Liver (tissue), 10 donors: ENCODE measurements at places on chromosomes 16 and 17. TPM values are rescaled to one million over a fixed set of nuclear protein-coding genes. Genes with fewer than 3 reads are reported as not detected.

- DNase-seq: no peak
These were observed 28.3 kb downstream of the TBCD start for GRCh38 chr17:82780195-82780594.

GRCh38 chr17:70168977-70169708, at the start of gene KCNJ2:
Gene KCNJ2, plus strand, starts transcription at chr17:70169532. Its CDS starts 5,508 bp downstream, at chr17:70175040.
- peak; percentile 75 for DNase-seq

- no peak for DNase-seq
These were observed 10.2 kb downstream of the CLUH start for GRCh38 chr17:2701161-2701995.

- DNase-seq: no peak
These were observed 3.1 kb downstream of the NPW start for GRCh38 chr16:2022723-2023091.

KRTAP2-3 gene
- not detected for total RNA-seq
